ENCODE measurements at places on chromosomes 3 and 15.

GRCh38 chr3:62837145-62837787 lies 38.0 kb downstream of the CADPS start:
- DNase-seq, result no peak

DNA sequence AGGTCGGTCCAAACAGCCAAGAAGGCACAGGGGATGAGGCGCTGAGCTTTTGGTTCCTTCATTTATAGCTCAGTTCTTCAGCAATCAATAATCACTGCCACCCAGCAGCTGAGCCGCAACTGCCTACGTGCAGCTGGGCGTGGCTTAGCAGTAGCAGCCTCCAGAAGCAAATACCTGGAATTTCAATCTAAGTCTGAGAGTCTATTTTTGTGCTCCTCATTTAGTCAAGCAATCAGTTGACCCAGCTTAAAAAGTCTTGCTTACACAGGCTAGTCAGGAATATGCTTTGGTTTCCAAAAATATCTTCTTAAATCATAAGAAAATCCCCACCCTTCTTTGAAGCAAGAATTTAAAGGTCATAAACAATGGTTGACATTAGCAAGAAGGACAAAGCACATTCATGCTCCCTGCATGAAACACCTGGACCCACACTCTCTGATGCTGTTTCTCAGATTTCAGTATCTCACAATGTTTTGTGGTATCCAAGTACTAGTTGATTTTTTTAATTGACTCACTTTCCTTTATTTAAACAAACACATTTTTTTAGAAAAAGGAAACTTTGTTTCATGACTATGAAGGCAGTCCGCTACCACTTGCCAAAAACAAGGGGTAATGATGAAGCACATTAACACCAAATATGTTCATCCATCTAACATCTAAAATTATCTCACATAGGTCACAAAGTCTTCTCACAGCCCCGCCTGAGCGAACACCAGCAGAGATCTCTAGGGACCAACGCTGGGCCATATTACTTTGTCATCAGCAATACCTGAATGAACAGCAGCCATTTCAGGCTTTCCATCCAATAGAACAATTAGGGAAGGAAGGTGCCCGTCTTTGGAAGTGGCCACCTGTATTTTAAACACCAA lies 106.1 kb downstream of the OXNAD1 start:
- DNase-seq, result peak; percentile 14

GRCh38 chr3:56926243-56926946 lies 124.6 kb upstream of the ARHGEF3 start:
- DNase-seq, result no peak

GRCh38 chr3:60571511-60571910 lies 679.7 kb downstream of the FHIT start:
- no peak for DNase-seq

DNA sequence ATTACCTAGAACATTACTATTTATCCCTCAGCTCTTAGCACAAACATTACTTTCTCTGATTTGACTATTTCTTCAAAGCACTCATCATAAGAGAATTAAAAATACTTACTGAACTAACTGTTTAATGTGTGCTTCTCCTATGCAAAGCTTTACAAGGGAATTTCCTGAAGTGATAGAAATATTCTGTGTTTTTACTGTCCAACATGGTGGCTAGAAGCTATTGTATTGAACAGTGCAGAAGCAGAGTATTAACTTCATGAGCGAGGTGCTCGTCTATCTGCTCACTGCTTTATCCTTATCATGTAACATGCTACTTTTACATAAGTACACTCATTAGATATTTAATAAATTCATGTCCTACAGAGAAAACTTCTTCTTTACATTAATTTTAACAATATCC lies 239.1 kb downstream of the ISL2 start:
- DNase-seq, result no peak

DNA sequence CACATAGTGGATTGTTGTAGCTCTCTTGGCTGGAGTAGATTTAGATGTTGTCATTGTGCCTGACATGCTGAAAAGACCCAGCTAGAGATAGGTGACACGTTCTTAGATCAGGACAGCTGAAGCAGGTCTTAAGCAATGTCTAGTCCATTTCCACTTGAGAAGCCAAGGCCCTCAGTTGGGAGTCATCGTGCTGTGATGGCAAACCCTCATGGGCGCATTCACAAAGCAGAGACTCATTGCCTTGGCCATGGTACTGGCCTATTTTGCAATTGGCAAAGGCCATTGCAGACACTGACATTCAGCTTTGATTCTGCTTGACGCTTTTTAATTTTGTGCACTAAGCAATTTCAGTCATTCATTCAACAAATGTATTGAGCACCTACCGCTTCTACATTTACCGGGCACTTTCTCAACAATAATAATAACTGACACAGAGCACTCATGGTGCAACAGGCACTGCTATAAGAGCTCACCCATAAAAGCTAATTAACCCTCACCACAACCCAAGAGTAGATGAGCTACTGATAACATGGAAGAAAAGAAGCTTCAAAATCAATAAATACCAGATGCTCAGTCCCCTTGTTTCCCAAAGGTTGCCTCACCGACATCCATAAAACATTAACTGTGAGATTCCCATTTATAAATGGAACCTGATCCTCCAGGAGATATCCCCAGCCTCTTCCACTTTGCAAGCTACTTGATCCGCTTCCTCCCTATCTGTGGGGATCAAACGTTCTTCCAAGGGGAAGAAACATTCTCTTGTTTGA lies 200.1 kb downstream of the TLE3 start:
- DNase-seq, result no peak

DNA sequence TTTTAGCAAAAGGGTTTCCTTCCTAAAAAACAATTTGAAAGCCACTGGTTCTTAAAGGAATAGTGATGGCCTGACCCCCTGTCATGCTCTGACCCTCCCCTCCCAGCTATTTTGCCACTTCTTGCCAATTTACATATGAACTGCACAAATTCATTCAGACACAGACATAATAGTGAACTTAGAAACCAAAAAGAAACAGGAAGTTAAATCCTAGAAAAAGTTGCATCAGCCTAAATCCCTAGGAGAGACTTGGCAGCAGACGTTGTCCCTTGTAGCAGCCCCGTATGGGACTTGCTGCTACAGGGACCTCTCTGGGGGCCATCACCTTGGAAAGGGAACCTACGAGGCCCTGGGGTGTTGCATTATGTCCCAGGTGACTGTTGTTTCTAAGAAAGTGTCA lies 14.3 kb upstream of the PDE8A start:
- DNase-seq, result no peak

- DNase-seq, result no peak
These were observed 82.5 kb downstream of the RFTN1 start for GRCh38 chr3:16430717-16431630.

GRCh38 chr3:98877132-98877531 lies 24.4 kb downstream of the DCBLD2 start:
- DNase-seq, result no peak

DNA sequence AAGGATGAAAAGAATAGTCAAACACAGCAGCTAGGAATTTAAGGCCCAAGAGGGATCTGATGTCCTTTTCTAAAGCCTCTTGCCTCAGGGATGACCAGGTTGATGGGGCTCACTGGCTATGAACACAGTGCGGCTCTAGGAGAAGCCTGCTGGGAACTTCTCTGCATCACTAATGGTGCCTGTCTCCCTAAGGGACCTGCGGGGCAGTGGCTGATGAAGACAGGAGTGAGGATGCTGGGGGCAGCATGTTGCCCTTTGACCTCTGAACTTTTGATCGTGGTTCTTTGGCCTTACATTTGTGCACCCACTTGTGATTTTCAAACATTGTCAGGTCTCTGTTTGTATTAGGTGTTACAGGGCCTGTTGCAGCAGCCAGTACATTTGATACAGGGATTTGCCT lies 64.9 kb upstream of the KLHL25 start:
- no peak for DNase-seq

GRCh38 chr3:119639494-119640350 lies 20.7 kb downstream of the POPDC2 start:
- DNase-seq, result no peak

GRCh38 chr3:64196236-64196929 lies 28.9 kb downstream of the PRICKLE2 start:
- DNase-seq, result no peak

DNA sequence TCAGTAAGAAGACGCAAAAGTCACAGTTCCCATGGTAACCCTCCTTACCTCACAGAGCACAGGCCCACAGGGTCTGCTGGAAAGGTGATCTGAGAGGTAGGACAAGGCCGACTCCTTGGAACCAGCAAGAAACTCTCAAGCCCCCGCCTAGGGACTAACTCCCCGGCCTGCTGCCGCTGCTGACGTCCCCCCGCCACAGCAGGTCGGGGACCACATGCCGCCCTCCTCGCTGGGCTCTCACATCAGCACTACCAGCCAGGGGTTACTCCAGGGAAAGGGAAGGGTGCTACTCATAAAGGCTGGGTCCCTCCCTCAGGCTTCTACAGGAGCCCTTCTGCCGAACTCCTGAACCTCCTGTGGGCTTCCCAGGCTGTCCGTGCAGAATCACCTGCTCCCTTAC lies 94.2 kb downstream of the XXYLT1 start:
- no peak for DNase-seq

- DNase-seq, result no peak
These were observed 190.1 kb downstream of the FNDC3B start for GRCh38 chr3:172229462-172229861.

DNA sequence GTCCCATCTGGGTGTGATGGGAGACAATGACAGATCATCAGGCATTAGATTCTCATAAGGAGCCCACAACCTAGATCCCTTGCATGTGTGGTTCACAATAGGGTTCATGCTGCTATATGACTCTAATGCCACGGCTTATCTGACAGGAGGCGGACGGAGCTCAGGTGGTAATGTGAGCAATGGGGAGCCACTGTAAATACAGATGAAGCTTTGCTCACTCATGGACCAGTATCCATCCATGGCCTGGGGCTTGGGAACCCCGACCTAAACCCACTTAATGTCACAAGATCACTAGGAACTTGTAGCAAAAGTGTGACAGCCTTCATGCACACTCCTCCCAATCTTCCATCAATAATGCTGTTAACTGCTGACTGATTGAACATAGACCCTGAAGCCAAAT lies 2.0 kb upstream of the FAM219B start:
- no peak for DNase-seq

- DNase-seq, result no peak
These were observed 106.0 kb upstream of the TRIM42 start for GRCh38 chr3:140571836-140572235.

GRCh38 chr15:55676507-55676906 lies 66.4 kb downstream of the PRTG start:
- no peak for DNase-seq

GRCh38 chr3:23079976-23080375 lies 123.2 kb upstream of the UBE2E2 start:
- DNase-seq, result no peak

DNA sequence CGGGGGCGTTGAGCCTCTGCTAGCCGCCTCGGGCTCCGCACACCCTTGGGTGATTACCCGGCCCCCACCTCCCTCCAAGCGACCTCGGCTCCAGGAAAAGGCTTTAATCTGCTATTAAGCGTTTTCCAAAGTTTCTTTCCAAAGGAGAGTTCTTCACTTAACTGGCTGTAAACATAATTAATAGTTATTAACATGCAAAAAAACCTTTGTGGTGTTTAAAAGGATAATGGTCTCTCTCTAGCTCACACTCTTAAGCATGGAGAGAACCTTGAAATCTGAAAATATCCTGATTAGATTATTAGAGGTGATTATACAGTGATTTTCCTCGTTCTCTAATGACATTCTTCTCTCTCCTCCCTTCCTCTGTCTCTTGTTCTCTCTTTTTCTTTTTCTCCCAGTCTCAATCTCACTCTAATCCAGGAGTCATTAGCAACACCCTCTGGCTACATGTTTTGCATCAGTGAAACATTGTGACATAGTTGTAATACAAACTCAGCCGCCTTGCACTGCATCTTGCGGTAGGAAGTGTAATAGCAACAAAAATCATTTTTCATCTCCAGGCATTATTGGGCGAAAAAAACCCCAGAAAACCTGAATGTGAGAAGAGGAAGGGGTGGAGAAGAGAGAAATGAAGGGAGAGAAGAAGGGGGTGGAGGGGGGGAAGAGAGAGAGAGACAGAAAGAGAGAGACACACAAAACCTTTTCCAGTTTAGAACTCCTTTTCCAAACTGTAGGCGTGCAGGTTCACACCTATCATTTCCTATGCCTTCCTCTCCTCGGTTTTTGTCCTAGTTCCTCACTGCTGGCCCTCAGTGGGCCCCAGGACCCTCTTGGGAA lies 24.4 kb downstream of the NR2F2 start:
- DNase-seq, result no peak

GRCh38 chr15:90560229-90560776 lies 30.6 kb downstream of the CRTC3 start:
- DNase-seq, result no peak

DNA sequence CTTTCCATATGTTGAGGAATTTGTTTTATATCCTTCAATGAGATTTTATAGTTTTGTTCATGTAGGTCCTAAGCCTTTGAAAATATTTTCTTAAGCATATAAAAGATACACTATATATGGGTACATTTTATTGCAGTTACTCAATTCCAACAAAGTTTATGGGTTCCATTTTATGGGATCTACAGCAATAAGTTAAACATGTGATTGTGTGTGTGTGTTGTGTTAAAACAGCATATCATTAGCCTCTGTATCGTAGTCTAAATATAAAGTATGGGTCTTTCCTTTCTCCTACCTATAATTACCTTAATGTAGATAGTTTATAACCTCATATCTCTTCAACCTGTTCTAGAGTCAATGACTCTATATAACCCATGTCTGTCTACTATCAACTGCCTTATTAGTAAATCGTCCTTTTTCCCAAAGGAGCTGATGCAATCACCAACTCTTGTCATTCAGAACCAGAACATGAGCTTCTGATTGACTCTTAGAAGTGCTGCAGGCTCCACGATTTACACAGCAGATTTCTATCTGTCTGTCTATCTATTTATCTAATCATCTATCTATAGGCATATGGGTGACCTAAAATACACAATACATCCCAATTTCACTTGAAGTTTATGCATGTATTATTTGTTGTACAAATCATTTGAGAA lies 512.6 kb upstream of the CBLB start:
- no peak for DNase-seq

DNA sequence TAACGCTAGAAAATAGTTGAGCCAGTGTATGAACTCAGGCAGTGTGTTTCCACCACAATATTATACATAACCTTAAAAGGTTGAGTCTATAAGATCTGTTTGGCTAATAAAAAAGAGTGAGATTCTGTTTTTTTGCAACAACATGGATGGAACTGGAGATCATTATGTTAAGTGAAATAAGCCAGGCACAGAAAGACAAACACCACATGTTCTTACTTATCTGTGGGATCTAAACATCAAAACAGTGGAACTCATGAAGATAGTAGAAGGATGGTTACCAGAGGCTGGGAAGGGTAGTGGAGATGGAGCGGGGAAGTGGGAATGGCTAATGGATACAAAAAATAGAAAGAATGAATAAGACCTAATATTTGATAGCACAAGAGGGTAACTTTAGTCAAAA lies 150.7 kb downstream of the GABRG3 start:
- no peak for DNase-seq

Data from stimulated activated CD4-positive, alpha-beta T cell treated with anti-CD3 and anti-CD28 coated beads, Interleukin-4, amount 100 ng/mL, for 4 hours (primary cell).